ENCODE measurements at places on chromosomes 3 and 15.

DNA sequence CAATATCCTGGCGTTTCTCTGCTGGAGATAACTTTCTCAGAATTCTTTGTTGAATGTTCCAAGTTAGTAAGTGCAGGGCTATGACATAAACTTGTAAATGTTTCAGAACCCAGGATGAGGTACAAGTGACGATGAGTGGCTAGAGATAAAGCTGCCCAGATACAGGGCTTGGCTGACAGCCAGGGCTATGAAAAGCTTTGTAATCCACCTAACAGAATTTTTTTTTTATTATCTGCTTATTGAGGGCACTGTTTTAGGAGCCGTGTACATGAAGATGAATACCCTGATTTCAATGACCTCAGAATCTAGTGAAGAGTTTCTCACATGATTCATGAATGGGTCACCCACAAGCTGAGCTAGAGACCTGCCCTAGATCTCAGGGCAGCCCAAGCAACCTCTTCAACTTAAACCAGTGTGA, 431.4 kb downstream of the DIPK2A start:
- DNase-seq, result no peak

DNA sequence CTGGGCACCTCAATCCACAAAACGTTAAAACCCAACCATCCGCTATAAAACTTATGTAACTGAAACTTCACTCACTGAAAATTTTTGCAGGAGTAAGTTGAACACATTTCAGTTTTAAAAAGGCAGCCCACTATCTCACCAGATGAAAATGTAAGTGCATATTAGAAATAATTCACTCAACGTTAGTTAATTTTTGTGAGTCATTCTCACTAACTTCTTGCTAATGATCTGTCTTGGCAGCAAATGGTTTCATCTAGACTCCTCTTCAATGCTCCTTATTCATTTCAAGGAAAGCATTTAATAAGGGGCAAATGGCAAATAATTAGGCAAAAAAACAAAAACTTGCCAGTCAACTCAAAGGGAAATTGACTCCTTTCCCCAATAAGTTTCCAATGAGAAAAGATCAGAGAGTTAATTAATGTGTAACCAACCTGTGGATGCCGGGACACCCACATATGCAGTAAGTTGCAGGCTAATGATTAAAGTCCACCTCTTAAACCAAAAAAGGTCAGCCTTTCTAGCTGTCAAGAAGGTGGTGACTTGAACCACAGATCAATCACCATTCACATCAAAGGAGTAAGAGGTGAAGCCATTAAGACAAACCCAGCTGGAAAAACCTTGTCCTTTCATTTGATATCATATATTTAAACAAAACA, 22.9 kb upstream of the PRICKLE2 start:
- no peak for DNase-seq

- no peak for DNase-seq
Measured at GRCh38 chr15:75584121-75584520, 5.0 kb upstream of the PTPN9 start.

- DNase-seq, result no peak
Measured at GRCh38 chr3:110069761-110070160, 732.4 kb upstream of the DPPA4 start.

GRCh38 chr3:186165331-186165730, 56.4 kb upstream of the ETV5 start:
- no peak for DNase-seq

DNA sequence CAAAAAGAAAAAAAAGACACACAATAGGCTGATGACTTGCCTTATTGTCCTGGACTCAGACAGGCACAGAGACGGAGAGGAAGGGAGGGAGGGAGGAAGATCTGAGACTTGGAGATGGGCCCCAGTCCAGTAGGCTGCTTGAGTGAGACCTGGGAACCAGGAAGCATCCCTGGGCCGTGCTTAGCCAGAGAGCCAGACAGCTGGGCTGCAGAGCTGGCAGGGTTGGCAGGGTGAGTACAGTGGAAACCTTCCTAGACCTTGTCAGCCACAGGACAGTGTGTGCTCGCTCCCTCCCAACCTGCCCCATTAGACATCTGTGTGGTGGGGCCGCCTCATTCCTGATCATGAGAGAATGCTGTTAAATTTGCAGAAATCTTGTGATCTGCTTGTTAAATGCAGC, 107.9 kb upstream of the ALDH1A3 start:
- no peak for DNase-seq

GRCh38 chr3:14539384-14539741, 779 bp downstream of the GRIP2 start:
- no peak for DNase-seq

DNA sequence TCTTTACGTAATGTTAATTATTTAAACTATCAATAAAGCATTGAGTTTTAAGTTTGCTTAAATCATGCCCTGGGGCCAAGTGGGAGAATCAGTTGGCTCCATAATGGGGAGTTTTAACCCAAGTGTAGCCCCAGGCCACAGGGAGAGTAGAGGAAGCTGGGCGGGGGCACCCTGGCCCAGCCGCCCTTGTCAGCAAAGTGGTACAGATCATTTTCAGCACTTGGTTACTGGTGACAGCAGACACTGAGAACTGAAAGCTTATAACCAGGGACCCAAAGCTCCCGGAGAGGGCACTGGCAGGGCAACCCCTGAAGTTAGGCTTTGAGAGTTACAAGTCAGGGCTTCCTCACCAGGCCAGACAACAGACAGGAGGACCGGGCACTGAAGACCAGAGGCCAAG, 90.6 kb downstream of the SEMA5B start:
- no peak for DNase-seq

GRCh38 chr3:143241481-143241951, 121.9 kb downstream of the CHST2 start:
- DNase-seq, result no peak

GRCh38 chr3:144058713-144059112, 87.1 kb downstream of the DIPK2A start:
- DNase-seq, result no peak

- DNase-seq, result no peak
Measured at GRCh38 chr3:4061783-4062360, 241.3 kb upstream of the SETMAR start.
